ENCODE measurements at places on chromosomes 11 and 22.
A peak's percentile ranks its signal among the peaks of the same experiment; 100 is the strongest.

DNA sequence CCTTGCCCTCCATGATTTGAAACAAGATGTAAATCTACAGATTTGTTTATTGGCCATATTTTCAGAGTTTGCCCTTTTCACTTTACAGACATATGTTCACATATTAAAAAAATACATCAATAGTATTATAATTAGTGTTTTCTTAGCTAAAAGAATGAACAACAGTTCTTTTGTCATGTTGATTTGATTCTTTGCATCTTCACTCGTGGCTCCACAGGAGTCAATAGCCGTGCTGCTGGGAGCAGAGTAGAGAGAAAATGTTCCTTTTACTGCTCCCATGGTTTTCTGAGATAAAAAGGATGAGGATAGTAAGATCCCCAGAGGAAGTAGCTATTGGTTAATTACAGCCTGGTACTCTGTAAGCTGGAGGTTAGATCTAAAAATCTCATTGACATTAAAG lies 151.2 kb downstream of the PGR start:
- DNase-seq: no peak

DNA sequence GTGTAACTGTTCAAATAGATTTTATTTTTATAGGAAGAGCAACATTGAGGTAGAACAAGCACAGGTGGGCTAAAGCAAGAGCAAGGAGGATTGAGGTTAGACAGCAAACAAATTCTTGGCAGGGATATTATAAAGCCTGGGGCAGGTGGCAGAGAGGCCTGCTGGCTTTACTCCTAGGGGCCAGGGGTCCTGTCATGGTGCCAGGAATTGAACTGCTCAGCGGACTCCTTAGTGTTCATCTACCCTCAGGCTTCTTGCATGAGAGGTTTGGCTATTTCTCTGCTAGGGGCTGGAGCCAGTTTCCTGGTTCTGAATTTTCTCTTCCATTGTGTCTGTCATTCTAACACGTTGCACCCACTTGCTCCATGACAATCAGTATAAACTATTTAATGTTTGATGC lies 217.2 kb upstream of the NCAM1 start:
- no peak for DNase-seq

DNA sequence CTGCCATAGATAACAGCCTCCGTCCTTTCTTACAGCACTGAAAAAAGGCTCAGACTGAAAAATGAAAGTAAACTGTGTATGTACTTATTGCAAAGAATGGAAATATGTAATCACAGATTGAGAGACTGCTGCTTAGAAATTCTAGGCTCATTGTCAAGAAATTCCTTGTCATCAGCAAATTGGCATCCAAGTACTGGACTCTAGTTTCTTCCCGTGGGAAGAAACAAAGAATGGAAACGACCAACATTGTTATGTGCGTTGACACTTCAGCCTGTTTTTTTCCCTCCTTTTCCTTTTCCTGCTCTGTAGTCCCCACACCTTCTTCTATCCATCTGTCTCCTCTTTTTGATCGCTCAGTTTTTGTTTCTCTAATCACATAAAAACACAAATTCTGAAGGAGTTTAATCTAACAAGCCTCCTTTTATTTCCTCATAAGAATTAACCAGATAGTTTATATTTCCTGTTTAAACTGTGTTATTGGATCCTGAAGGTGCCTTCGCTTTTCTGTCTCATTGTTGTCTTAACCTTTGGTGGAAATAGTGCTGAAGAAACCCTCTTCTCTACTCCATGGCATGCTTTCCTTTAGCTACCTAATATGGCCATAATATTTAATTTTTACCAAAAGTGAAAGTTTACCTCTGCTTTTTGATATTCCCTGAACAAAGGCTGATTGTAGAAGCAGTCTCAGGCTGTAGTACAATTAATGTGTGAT lies 20.0 kb upstream of the CASP12 start:
- no peak for DNase-seq

DNA sequence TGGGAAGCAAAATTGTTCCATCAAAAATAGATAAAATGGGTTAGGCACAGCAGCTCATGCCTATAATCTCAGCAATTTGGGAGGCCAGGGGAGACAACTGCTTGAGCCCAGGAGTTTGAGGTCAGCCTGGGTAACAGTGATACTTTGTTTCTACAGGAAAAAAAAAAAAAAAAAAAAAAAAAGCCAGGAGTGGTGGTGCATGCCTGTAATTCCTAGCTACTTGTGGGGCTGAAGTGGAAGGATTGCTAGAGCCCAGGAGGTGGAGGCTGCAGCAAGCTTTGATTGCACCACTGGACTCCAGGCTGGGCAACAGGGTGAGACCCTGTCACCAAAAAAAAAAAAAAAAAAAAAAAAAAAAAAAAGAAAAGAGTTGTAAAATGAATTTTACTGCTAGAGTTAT lies 49.6 kb downstream of the KIF18A start:
- DNase-seq: no peak

DNA sequence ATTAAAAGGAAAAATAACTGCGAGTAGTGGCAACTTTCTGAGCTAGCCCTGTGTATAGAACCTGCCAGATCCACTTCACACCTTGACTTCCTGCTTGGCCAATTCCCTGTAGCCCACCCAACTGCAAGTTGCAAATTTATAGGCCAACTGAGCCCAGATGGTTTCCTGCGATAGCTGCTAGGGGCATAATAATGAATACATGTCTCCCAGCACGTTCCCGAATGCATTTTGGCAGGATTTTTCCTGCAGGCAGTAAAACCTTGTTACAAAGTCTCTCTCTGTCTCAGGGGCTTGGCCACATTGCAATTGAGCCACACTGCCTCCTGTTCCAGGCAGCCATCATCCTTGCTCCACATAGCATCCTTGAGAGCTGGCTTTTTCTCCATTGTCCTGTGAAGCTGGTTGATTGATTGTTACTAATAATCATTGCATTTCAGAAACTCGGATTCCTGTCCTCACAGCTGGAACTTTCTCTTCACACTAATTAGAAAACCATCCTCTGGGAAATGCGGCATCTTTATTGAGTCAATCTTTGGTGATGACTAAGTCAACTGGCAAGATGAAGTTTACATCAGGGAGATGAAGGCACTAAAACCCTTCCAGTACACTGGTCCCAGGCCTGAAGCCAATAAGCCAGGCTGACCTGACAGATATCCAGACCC lies 18.6 kb upstream of the LMO2 start:
- no peak for DNase-seq

GRCh38 chr11:18790883-18791206 lies 753 bp downstream of the PTPN5 start:
- no peak for DNase-seq

DNA sequence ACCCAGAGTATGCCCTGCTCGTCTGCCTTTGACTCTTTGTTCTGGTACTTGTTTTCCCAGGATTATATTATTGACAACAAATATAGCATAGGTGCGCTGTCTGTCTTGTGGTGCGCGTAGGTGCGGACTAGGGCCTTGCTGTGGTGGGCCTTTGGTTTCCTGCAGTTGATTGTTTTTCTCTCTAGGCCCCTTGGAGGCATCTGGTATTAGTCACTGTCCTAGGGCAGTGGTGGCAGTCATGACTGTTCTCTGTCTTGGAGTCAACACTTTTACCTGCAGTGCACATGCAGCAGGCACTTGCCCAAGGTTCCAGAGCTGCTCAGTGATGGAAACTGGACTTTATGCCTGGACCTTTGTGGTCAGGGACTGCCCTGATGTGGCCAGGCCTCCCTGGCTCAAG lies 18.6 kb downstream of the PPP6R2 start:
- DNase-seq: no peak

DNA sequence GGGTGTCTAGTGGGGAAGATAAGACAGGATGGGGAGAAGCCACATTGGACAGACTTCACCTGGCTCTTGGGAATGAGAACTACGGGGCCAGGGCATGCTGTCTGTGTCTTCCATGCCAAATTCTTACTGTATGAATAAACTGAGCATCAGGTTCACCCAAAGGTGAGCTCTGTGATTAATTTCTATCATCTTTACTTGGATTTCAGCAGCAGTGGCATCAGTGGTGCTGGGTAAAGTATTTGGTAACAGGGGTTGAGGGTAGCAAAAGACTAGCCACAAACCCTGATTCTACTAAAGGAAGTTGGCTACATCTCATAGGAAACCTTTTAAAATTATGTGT lies 38.8 kb downstream of the IRAG1 start:
- DNase-seq: no peak

GRCh38 chr22:23844739-23845202 lies 6.0 kb upstream of the DERL3 start:
- DNase-seq: no peak

DNA sequence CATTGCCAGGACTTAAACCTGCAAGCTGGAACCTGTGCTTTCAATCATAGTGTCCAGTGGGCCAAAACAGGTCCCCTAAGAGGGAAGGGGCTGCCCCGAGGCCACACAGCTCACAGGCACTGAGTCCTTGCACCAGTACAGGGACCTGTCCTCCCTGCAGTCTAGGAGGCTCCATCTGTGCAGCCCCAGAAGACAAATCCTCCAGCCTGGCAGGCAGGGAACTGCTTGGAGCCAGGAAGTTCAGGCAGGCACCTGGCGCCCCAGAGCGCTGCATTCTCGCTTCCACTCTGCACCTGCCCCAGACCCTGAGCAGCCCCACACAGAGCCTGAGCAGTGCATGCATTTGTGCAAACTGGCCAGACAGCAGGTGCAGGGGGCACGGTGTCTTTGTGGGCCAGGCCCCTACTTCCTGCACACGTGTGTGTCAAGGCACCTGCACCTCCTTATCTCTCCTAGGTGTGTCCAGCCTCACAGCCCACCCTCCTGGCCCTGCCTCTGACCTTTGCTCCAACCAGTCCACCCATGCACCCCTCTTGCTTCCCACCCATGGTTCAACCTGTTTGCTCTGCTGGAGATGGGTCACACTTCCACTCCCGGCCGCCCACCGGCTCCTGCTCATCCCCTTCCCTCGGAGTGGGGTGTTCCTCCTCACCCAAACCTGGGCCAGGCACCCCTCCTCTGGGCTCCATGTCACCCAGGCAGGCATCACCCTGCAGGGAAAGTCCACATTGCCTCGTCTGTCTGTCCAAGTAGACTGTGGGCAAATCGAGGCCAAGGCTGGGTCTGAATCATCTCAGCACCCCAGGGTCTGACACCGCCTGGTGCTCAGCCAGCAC lies 19.0 kb downstream of the LINC01488 start:
- DNase-seq: no peak

- DNase-seq: peak; percentile 99
These were observed at the start of gene MALAT1 for GRCh38 chr11:65498977-65499712. Gene MALAT1 (plus strand): TSS chr11:65499045.

DNA sequence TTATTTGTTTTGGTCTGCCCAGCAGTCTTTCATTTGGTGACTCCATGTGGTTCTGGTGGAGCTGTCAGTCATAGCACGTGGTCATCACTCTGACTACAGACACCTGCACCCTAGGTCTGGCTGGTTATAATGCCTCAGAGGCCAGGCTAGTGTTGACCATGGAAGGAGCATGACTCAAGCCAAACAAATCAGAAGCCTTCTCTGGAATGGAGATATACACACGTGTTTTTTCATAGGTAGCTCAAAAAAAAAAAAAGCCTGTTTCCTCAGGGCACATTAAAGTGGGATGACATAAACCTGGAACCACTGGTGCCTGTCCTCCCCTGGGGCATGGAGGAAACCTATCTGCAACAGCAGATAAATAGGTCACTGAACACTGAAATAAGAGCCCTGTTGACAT lies 8.1 kb upstream of the PLAAT3 start:
- DNase-seq: no peak

- no peak for DNase-seq
These were observed 34.8 kb upstream of the SWAP70 start for GRCh38 chr11:9629064-9629463.

DNA sequence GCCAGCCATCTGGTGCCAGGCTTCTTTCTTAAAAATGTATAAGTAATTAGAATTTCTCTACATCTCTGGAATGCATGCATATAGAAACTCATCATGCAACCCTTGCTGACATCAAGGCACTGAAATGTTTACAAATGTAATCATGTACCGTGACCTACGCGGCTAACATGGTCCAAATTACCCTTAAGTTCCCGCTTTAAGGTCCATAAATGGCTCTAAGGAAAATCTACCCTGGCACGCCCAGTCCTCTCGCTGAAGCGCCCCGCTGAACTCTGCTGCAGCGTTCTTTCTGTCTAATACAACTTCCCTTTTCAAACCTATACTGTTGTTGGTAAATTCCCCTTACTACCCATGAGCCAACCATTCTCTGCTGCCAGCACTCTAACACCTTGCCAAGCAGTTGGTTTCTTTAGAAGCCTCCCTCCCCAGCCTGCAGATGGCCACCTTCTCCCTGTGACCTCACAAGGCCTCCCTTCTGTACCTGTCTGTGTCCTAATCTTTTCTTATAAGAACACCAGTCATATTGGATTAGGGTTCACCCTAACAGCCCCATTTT lies 13.5 kb upstream of the HMOX1 start:
- DNase-seq: no peak

DNA sequence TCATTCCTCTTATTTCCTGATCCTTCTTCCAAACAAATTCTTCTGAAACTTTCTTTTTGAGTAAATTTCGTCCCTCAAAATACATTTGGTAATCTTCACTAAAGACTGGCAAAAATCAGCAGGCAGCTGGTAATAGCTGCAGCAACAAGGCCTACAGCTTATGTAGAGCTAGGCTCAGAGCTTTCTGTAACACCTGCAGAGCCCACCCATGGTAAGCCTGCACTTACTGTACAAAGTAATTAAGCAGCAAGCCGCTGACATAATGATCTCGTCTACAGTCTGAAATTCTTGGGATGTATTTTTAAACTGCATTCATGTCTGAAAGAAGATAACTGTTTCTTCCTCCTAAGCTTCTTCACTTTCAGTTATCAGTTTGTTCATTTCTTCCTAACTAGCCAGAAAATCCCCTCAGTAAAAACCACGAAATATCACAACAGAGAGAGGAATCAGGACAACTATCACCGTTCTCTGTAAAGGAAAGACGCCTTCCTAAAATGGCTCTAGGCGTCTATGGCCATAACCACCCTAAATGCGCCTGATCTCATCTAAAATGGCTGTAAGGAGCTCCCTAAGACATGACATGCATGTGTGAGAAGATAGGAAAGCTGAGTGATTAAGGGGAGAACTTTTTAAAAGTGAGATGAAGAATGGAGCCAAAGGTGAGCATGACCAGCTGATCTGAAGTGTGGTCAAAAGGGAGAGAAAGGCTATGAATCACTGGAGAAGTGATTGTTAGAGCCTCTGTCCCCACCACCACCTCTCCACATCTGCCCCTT lies 56.2 kb downstream of the DENND5A start:
- DNase-seq: no peak

- no peak for DNase-seq
These were observed 20.0 kb downstream of the MUC5AC start for GRCh38 chr11:1177771-1178090.

Data from lower leg skin (tissue), 4 donors.